ENCODE measurements at places on chromosomes 2 and 18.

DNA sequence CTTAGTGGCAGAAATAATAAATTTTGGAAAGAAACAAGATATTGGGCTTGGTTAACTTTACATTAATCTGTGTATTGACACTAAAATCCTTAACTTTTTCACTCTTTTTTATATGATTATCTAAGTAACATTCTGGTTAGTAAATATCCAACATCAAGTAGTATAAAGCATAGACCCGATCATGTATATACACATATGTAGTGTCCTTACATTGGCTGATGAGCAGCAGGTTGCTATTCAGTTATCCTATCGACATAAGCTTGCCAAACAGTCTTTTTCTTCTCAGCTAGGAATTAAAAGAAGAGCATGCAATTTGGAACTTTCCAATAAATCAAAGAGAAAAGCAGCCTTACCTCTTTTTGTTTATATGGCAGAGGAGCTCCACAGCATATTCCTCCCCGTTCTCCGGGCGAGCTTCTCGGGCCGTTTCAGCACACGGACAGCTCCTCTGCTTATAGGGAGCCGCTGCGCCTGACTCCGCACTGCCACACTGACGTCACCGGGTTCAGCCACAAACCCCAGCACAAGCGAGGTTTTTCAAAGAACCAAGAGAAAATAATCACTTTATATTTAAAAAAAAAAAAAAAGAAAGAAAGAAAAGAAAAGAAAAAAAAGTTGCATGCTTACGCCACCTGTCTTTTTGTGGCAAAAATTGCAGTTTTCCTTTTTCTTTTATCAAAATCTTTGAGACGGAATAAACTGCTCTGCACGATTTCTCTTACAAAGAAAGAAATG lies at the start of gene SCG2:
Gene SCG2, minus strand, starts transcription at position 430 of the 735 bp plus-strand sequence. CDS start 3,079 bp downstream, outside the sequence.
- peak; percentile 70 for DNase-seq

DNA sequence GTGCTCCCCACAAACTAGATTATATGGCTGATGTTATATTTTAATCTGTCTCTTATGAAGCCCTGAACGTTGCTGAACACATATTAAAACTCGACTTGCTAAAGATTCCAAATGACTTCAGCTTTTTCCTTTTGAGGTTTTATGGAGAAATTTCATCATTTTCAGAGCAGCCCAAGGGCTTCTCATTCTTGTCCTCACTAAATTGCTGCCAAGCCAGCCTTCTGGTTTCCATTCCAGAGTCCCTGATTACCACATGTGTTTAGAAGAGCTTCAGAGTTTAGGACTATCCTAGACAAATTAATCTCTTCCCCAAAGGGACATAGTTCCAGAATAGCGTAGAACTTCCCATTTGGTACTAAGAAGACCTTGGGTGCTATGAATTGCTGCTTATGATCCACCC lies 77.8 kb upstream of the CCDC195 start:
- no peak for DNase-seq

- DNase-seq: no peak
These were observed at the start of gene ST6GAL2 for GRCh38 chr2:106885971-106886915. ST6GAL2 (minus strand) TSS chr2:106886167; CDS start chr2:106843977, 42,190 bp downstream.

DNA sequence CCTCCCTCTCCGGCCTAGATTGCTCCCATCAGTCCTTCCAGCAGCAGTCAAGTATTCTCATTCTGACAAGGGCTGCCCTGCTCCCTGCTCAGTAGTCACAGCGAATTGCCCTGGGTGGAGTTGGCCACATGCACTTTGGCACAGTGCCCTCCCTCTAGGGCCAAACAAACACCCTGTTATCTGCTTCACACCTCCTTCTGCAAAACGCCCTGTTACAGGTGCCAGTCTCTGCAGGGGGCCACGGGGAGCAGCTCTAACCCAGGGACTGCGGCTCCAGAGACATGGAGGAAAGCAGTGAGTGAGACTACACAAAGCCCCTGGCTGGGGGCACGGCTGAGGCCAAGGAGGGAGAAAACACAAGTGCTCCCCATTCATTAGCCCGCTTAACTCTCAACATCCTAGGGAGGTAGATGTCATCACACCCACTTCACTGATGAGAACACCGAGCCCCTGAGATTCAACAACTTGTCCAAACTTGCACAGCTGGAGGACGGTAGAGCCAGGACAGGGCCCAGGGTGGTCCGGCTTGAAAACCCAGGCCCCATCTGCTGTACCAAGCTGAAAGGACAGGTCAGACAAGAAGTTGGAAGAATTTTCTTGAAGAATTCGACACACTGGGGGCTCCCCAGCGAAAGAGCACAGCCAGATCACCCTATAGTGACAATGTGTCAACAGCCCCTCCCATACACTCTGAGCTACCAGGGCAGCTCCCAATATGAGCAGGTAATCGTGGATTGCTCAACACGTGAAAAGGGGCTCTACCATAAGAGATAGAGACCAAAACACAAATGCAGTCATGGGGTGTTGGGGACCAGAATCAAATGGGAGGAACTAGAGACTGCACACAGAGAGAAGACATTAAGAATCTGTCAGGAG lies 8.7 kb upstream of the TFCP2L1 start:
- DNase-seq: no peak

- no peak for DNase-seq
These were observed 14.5 kb downstream of the METTL8 start for GRCh38 chr2:171419333-171419732.

DNA sequence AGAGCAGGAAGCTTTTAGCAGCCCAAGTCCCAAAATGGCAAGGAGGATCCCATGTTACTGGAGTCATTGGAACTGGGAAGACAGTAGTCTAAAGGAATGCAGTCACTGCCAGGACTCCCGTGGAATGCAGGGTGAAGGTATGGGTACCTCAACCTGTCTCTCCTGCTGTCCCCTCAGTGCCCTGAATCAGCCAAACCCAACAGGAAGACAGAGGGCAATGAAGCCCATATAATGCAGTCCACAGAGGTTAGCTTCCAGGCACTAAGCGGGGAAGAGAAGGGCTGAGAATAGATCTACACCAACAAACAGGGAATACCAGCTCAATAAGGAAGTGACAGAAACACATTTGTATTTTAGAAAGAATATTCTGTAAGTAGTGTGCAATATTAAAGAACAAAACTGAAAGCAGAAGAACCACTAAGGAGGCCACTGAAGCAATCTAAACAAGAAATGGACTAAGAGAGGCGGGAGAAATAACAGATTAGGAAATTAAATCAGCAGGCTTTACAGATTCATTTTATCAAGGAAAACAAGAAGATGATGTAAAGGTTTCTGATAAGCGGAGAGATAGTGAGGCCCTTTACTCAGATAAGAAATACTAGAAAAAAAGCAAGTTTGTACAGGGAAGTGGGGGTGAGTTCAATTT lies 8.3 kb downstream of the NEMP2 start:
- DNase-seq: no peak

DNA sequence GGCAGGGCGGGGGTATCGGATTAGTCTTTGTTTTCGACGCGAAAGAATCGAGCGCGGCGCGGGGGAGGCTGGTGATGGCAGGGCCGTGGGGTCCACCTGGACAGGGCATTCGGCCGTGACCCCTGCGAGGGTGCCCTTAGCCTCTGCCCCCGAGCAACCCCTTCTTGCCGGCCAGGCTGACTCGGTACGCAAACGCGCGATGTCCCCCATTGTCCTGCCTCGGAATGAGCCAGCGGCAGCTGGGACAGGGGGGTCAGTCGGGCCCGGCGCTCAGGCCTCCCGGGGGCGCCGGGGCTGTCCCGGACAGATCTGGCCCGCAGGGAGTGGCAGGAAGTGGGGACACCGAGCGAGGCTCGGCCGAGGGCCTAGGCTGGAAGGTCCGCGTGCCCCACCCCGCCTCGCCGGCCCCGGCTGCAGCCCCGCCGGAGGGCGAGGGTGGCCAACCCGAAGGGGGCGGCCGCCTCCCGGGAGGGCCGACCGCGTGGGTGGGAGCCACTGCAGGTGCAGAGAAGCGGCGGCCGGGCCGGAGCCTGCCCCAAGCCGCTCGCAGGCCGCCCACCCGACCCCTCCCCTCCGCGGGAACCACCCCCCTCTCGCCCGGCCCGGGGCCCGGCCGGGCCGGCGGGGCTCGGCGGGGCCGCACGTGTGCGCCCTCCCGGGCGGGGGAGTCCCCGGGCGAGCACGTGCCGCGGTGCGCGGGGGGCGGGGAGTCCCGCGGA lies at the start of gene TET3:
Gene TET3, plus strand, starts transcription at position 708 of the 719 bp plus-strand sequence. CDS start 1,494 bp downstream, outside the sequence.
- DNase-seq: no peak

DNA sequence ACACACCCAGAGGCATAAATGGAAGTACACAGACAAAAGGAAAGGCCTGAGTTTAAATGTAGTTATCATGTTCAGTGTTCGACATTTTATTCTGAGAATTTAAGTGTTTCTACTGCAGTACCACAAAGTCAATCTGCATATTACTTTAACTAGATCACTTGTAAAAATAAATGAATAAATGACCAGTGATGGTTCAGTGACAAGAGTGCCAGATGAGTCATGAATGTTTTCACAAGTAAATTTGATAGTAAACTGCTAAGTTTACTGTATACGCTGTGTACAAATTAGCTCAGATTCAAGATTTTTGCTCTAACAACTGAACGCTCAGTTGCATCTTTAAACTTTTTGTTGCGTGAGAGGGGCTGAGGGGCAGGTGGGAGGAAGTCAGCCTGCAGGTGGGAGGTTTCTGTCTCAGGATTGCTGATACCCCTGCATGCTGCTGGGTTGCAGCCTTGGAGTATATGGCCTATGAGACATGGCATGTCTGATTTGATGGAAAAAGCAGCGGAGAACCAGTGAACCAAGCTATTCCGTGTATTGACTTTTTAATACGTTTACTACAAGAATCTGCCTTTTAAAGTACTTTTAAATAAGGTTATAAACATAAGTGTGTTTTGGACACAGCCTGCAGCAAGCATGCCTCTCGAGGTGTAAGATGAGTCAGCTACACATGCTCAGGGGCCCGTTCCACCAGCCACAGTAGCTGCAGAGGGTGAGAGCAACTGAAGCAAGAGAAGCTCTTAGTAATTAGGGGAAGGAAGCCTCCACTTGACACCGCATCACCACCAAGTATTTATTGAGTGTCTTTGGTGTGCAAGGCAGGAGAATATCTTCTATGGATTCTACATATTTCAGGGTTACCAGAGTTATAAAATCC lies 245.1 kb downstream of the NEDD4L start:
- DNase-seq: no peak

GRCh38 chr18:74473976-74474640 lies 17.0 kb upstream of the DIPK1C start:
- no peak for DNase-seq

GRCh38 chr2:120985174-120985996 lies 249.7 kb downstream of the GLI2 start:
- peak; percentile 40 for DNase-seq

GRCh38 chr18:73842795-73843394 lies 304.7 kb downstream of the FBXO15 start:
- DNase-seq: no peak

DNA sequence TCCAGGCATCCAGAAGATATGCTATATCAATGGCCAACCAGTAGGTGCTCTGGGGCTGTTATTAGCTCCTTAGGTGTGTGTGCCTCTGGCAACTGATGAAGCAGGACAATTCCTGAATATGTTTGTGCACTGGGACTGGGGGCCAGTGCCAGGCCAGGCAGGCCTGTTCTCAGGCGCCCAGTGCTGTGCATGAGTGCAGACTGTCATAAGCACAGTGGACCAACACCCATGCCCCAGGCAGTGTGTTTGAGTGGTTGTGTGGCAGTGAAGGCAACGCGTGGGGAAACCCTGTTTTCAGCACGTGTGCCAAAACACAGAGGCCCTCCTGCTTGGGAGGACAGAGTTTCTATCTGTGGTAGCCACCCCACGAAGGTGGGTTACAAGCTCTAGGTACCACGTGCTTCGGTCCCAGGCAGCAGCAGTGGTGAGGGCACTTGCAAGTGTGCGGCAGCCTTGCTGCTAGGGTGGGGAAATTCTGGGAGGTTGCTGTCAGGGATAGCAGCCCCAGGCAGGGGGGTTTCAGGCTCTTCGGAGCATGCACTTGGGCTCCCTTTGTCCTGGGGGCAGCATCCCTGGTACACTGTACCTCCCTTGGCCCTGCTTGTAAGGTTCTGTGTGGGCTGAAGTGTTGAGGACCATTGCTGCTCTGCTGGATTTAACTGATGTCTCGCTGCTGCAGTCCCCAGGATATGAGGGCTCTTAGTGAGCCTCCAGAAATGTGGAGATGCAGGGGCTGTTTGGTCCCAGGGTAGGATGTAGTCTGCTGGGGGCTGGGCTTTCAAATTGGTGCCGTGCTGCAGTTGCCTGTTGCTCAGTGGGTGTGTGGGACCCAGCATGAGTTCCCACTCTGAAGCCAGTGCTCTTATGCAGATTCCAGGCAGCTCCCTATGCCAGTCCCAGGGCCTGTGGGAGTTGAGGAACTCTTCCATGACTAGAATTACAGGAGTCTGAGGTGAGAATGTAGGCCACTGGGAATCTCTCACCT lies 280.9 kb downstream of the RPRM start:
- no peak for DNase-seq

GRCh38 chr18:24238387-24238786 lies 99.5 kb downstream of the CABYR start:
- DNase-seq: no peak

- no peak for DNase-seq
These were observed 55.7 kb downstream of the ACSL3 start for GRCh38 chr2:222916229-222917197.

- DNase-seq: no peak
These were observed 36.3 kb downstream of the SLC35F5 start for GRCh38 chr2:113720167-113720566.

- no peak for DNase-seq
These were observed 1292.8 kb downstream of the DSC3 start for GRCh38 chr18:29749704-29750103.

- no peak for DNase-seq
These were observed 8.2 kb downstream of the BIN1 start for GRCh38 chr2:127098711-127099110.

DNA sequence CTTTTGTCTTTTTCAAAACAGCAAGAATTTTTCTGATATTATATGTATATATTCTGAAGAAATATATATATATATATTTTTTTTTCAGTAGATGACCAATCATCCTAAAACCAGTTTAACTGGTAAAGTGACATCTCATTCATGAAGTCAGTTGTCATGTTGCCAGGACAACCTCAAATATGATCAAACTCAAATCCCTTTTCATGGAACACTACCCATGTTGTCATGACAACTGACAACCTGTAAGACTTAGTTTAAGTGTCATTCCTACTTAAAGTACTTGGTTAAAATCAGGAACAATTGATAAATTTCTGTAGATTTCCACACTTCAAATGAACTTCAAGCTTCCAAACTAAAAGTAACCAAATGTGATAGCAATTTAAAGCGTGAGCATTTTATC lies 101.8 kb upstream of the ERBB4 start:
- no peak for DNase-seq

- no peak for DNase-seq
These were observed 271.4 kb upstream of the SMIM21 start for GRCh38 chr18:75698861-75699260.

- DNase-seq: no peak
These were observed 43.6 kb upstream of the IHH start for GRCh38 chr2:219104107-219105035.

GRCh38 chr2:182915369-182916326 lies 49.2 kb upstream of the FRZB start:
- DNase-seq: no peak

GRCh38 chr18:10353791-10354190 lies 100.6 kb upstream of the APCDD1 start:
- DNase-seq: no peak

DNA sequence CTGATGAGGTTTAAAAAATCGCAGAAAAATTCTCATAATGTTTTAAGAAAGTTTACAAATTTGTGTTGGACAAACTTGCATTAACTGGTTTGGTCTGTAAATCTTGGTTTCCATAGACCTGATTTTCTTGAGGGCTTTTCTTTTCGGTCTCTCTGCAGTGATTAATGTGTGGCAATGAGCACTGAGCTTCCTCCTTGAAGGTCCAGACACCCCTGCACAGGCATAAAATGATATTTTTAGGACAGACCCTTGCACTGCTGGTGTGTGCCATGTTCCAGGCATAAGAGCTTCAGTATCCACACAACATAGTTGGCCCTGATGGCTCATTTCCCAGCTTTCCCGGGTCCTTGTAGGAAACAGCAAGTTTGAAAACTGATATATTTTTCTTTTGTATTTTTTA lies 33.7 kb downstream of the MRPL33 start:
- no peak for DNase-seq

Measured in suprapubic skin (tissue), 4 donors.